ENCODE measurements at places on chromosomes 5 and 9.

DNA sequence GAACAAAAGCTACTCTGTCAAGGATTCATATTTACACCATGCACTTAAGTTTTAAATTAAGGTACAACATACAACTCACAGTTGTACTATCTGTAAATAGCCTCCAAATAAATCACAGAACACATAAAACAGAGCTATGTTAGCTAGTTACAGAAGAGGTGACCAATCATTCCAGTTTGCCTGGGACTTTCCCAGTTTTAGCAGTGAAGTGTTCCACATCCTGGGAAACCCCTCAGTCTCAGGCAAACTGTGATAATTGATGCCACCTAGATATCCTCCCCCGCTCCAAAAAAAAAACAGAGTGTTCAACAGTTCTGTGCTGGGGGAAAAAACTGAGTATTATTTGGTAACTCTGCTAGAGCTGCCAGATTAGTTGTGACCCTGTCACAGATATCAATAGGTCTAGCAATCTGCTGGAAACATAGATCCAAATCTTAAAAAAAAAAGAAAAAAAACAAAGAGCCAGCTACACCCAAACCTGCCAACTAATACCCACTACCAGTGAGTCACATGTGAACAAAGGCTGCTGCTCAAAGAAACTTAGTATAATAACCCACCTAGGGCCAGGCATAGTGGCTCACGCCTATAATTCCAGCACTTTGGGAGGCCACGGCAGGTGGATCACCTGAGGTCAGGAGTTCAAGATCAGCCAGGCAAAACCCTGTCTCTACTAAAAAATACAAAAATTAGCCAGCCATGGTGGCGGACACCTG lies 5.7 kb downstream of the TBCA start:
- no peak overlapping the region for H3K27ac ChIP-seq
- H3K27me3 ChIP-seq = no peaks in the 10 kb centered on the region
- H3K4me3 ChIP-seq = no peak overlapping the region
- no peak for DNase-seq

GRCh38 chr5:42514754-42515153 lies 91.5 kb downstream of the GHR start:
- H3K27me3 ChIP-seq = no peaks in the 10 kb centered on the region
- H3K27ac ChIP-seq = no peak overlapping the region
- DNase-seq = no peak
- peaks cover 7% of the 10 kb centered on the region for H3K4me1 ChIP-seq
- H3K36me3 ChIP-seq = no peaks in the 10 kb centered on the region

- H3K27me3 ChIP-seq = no peaks in the 10 kb centered on the region
- H3K36me3 ChIP-seq = no peaks in the 10 kb centered on the region
- DNase-seq = no peak
- H3K4me3 ChIP-seq = no peak overlapping the region
- H3K27ac ChIP-seq = no peak overlapping the region
Observed at GRCh38 chr5:116645627-116646026, 71.0 kb upstream of the SEMA6A start.

DNA sequence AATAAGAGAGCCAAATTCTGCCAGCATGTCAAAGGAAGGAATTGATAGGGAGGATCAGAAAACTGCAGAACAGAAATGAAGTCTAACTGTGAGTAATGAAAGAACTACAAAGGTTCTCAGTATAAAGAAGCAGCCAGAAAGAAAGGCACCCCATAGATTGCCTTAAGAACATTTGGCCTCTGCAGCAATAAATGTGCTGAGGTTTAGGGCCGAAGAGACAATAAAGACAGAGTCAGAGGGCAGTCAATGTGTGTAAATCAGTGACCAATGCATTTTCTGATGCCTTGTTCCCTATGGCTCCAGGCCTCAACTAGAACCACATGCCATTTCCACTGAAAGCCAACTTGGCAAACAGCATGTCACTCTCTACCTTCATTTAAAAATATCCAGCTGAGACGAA lies 281.0 kb downstream of the HINT1 start:
- H3K27ac ChIP-seq = peak overlapping the region; percentile 80
- peaks cover 5% of the 10 kb centered on the region for H3K36me3 ChIP-seq
- H3K4me1 ChIP-seq = peaks cover 53% of the 10 kb centered on the region
- H3K4me3 ChIP-seq = no peak overlapping the region
- no peaks in the 10 kb centered on the region for H3K27me3 ChIP-seq

GRCh38 chr5:107604990-107605389 lies 65.7 kb downstream of the EFNA5 start:
- H3K4me3 ChIP-seq = peak overlapping the region; percentile 1
- H3K4me1 ChIP-seq = peaks cover 84% of the 10 kb centered on the region
- DNase-seq = no peak
- H3K36me3 ChIP-seq = peaks cover 5% of the 10 kb centered on the region
- H3K27me3 ChIP-seq = peaks cover 2% of the 10 kb centered on the region

- H3K27ac ChIP-seq = no peak overlapping the region
- H3K36me3 ChIP-seq = no peaks in the 10 kb centered on the region
- H3K27me3 ChIP-seq = peaks cover 21% of the 10 kb centered on the region
- no peaks in the 10 kb centered on the region for H3K4me1 ChIP-seq
- DNase-seq = no peak
- no peak overlapping the region for H3K4me3 ChIP-seq
Observed at GRCh38 chr5:180950291-180950949, 38.2 kb upstream of the BTNL3 start.

DNA sequence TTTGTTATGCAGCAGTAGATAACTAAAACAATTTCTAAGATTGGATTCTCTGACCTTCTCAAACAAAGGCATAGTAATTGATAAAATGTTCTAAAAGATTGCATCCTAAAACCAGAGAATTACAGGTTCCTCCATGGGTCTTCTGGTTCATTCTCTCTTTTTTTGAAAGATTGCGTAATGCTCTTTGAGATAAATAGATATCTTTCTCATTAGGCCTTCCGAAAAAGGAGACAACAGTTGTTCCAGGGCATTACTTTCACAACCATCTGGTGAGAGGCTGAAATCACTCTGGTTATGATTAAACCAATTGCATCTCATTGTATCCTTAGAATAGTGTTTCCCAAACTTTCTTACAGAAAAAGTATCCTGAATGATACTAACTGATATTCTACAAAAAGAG lies 174.7 kb upstream of the NREP start:
- H3K36me3 ChIP-seq = no peaks in the 10 kb centered on the region
- H3K4me3 ChIP-seq = no peak overlapping the region
- no peaks in the 10 kb centered on the region for H3K4me1 ChIP-seq
- peaks cover 5% of the 10 kb centered on the region for H3K27me3 ChIP-seq

DNA sequence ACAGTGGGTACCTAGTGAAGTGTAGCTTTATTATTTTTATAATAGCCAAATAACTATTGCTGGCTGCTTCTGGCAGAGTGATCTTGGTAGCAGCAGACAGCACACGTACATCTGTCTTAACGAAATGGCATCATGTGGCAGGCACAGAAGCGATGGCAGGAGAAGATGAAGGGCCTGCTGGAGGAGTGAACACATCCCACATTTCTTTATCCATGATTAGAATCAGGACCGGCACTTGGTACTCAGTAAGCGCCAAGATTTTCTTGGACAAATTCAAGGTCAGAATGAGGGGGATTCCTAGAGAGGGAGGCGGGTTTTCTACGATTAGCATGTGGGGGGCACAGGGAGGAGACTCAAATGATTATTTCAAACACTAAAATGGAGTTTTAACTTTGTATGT lies 23.0 kb upstream of the ZNF366 start:
- no peak overlapping the region for H3K27ac ChIP-seq
- no peak for DNase-seq
- no peak overlapping the region for H3K4me3 ChIP-seq
- no peaks in the 10 kb centered on the region for H3K36me3 ChIP-seq

DNA sequence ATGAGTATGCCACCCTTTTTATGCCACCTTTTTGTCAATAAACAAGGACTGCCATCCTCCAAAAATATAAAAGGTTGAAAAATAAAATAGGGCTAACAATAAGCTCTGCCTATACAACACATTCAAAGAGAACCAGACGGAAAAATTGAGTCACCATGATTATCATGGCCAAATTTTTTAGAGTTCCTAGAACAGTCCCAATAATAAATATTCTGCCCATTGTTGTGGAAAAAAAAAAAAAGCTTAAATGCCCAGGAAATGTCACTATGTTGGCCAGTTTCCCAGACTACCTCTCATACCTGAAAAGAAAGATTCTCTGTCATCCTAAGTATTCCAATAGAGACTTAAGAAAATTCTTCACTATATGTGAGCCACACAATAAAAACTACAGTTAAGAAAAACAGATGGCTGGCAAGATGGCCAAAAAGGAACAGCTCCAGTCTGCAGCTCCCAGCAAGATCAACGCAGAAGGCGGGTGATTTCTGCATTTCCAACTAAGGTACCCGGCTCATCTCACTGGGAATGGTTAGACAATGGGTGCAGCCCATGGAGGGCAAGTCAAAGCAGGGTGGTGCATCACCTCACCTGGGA lies 149.0 kb downstream of the TMEM161B start:
- H3K27ac ChIP-seq = no peak overlapping the region
- H3K4me3 ChIP-seq = no peak overlapping the region
- H3K4me1 ChIP-seq = no peaks in the 10 kb centered on the region
- H3K36me3 ChIP-seq = peaks cover 4% of the 10 kb centered on the region
- DNase-seq = no peak
- H3K27me3 ChIP-seq = no peaks in the 10 kb centered on the region

DNA sequence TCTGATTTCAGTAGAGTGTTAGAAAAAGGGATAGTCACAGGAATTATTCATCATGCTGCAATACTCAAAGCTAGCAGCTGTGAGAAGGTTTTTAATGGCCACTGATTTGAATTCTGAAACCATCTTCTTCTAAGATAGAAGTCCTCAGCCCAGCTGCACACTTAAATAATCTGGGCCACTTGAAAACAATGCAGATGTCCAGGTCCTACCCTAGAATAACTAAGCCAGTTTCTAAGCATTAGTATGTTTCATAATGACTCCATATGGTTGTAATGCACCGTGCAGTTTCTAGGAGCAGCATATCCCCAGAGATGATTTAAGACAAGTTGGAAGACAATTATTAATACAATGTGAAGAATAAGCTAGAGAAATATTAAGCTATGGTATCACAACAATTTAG lies 159.9 kb upstream of the FBXL17 start:
- no peak overlapping the region for H3K4me3 ChIP-seq
- no peak overlapping the region for H3K27ac ChIP-seq
- no peaks in the 10 kb centered on the region for H3K27me3 ChIP-seq
- no peak for DNase-seq
- H3K36me3 ChIP-seq = no peaks in the 10 kb centered on the region

DNA sequence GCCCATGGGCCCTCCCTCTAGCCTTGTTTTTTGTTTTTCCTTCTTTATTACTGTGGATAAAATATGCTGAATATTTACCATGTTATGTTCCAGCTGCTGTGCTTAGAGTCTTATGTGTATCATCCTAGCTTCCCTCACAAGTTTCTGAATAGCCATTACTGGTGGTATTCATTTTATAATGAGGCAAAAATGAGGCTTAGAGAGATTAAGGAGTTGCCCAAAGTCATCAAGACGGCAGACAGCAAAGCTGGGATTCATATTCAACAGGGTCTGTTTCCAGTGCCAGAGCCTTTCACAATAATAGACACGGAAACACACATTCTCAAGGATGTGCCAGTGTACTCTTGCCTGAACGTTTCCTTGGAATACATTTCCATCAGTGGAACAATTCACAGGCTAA lies 258.1 kb downstream of the CTNND2 start:
- no peak overlapping the region for H3K4me3 ChIP-seq
- peaks cover 5% of the 10 kb centered on the region for H3K27me3 ChIP-seq
- no peak overlapping the region for H3K27ac ChIP-seq
- no peaks in the 10 kb centered on the region for H3K36me3 ChIP-seq

DNA sequence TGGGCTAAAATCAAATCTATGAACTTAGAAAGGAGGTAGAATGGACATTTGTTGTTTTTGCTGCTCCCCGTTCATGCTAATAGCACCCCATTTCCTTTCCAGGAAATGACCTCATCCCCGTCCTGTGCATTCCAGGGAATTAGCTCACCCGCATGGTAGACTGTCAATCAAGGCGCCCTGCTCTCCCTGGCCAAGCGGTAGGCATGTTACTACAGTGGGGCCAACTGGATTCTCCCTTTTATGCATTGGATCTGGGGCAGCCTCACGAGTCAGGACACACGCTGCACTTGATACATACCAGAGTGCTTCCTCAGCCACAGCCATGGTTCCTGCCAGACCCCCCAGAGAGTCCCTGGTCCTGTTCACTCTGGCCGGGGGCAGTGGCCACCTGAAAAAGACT lies 111.0 kb upstream of the PTCH1 start:
- H3K4me1 ChIP-seq = peaks cover 42% of the 10 kb centered on the region
- no peak for DNase-seq
- no peak overlapping the region for H3K27ac ChIP-seq
- peaks cover 1% of the 10 kb centered on the region for H3K27me3 ChIP-seq
- no peak overlapping the region for H3K4me3 ChIP-seq

- no peak for DNase-seq
- no peak overlapping the region for H3K4me3 ChIP-seq
- no peaks in the 10 kb centered on the region for H3K4me1 ChIP-seq
- no peak overlapping the region for H3K27ac ChIP-seq
Observed at GRCh38 chr5:153136910-153137614, 353.4 kb upstream of the GRIA1 start.

DNA sequence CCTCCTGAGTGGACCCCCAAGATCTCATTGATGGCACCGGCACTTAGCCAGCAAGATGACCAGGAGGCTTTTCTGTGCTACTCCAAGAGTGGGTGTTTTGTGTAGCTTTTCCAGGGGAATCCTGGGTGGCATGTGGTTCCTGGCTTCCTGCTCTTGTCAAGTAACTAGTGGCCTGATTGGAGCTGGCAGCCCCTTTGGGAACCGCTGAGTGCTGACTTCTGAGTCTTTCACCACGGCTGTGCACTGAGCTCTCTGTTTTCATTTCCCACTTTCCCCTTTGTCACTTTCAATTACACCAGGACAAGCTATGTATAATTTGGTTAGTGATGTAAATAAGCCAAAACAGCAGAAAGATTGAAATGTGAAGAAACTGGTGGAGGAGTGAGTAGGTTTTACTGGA lies 255.4 kb downstream of the GOLPH3 start:
- no peak overlapping the region for H3K4me3 ChIP-seq
- peaks cover 15% of the 10 kb centered on the region for H3K4me1 ChIP-seq
- no peak overlapping the region for H3K27ac ChIP-seq
- H3K27me3 ChIP-seq = peaks cover 6% of the 10 kb centered on the region
- no peak for DNase-seq

GRCh38 chr5:76363352-76364225 lies 39.5 kb upstream of the IQGAP2 start:
- H3K27me3 ChIP-seq = peaks cover 7% of the 10 kb centered on the region
- DNase-seq = no peak
- H3K4me3 ChIP-seq = no peak overlapping the region
- H3K4me1 ChIP-seq = peaks cover 47% of the 10 kb centered on the region
- peak overlapping the region; percentile 6 for H3K27ac ChIP-seq

GRCh38 chr5:74201334-74202081 lies 439.0 kb downstream of the ENC1 start:
- H3K36me3 ChIP-seq = no peaks in the 10 kb centered on the region
- peaks cover 34% of the 10 kb centered on the region for H3K4me1 ChIP-seq
- no peak for DNase-seq
- H3K27ac ChIP-seq = peak overlapping the region; percentile 70
- peaks cover 8% of the 10 kb centered on the region for H3K27me3 ChIP-seq

DNA sequence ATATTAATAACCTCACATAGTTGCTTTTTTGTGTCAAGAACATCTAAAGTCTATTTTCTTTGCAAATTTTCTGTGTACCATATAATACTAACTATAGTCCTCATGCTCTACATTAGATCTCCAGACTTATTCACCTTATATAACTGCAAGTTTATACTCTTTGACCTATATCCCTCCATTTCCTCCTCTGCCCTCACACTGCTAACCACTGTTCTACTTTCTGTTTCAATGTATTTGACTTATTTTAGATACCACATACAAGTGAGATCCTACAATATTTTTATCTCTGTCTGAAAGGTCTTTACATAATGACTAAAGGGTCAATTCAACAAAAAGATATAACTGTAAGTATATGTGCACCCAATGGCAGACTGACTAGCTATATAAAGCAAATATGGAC lies 789.7 kb upstream of the ZNF608 start:
- no peak overlapping the region for H3K27ac ChIP-seq
- no peaks in the 10 kb centered on the region for H3K4me1 ChIP-seq
- H3K4me3 ChIP-seq = no peak overlapping the region
- H3K36me3 ChIP-seq = peaks cover 47% of the 10 kb centered on the region
- H3K27me3 ChIP-seq = no peaks in the 10 kb centered on the region
- DNase-seq = no peak
